WTC11 (cell line): ENCODE measurements at places on chromosomes 7 and 10.

DNA sequence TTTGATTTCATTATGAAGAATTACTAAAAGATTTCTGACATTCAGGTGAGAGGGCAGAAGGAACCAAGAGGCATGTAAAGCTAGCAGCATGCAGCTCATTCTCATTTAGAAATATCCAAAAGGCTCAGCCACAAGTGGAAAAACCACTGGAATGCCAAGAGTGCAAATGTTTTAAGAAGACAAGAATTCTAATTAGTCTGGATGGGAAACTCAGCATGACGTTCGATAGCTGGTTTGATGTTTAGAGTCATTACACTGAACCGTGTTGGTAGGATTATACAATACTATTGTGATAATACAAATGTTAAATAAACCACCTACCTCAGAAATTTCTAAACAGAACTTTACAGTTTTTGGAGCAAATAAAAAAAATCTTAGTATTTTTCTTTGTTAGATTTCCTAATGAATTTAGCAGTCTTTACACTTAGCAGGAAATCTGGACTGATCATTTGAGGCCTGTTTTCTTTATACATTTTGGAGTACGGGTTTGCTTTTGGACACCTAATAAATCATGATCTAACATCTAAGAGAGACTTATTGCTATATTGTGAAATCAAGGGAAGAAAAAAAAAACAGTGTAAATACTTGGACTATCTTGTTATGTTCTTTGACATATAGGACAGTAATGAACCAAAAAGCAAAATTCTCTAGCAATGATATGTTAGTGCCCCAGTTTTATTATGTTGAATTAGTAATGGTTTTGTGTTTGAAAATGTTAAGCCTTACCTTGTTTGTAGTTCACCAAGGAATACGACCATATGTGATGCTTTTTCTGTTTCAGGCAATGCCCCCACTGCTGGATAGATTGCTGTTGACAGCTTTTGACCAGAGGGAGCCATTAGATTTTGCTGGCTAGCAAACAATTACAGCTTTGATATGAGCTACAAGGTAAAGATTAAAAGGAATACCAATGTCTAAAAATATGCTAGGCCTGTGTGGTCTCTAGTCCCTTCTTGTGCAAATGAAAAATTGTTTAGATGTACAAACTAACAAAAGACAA lies 354.1 kb upstream of the SEMA3A start:
- DNase-seq = no peak

- no peak for DNase-seq
Measured at GRCh38 chr10:92304061-92304460, 13.1 kb downstream of the MARCHF5 start.

GRCh38 chr7:116588641-116589594 lies 64.1 kb downstream of the CAV1 start:
- no peak for DNase-seq

GRCh38 chr10:108450280-108450679 lies 1285.8 kb upstream of the SORCS1 start:
- DNase-seq = no peak

DNA sequence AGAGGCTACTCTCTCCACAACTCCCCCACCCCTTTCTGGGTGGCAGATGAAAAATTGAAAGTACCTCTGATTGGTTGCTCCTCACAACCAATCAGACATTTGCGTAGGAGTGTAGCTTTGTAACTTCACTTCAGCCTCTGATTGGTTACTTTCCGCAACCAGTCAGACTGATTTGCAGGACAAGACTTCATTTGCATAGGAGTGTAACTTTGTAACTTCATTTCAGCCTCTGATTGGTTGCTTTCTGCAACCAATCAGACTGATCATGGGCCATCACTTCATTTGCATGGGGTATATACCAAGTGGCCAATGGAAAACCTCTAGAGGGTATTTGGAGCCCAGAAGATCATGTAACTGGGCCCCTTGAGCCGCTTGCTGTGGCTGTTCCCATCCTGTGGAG lies 25.6 kb downstream of the CDNF start:
- DNase-seq = no peak

- no peak for DNase-seq
Measured at GRCh38 chr10:54962134-54962900, 161.3 kb upstream of the PCDH15 start.
